HTR-8/SVneo (cell line): ENCODE measurements at places on chromosomes 6 and 20.

DNA sequence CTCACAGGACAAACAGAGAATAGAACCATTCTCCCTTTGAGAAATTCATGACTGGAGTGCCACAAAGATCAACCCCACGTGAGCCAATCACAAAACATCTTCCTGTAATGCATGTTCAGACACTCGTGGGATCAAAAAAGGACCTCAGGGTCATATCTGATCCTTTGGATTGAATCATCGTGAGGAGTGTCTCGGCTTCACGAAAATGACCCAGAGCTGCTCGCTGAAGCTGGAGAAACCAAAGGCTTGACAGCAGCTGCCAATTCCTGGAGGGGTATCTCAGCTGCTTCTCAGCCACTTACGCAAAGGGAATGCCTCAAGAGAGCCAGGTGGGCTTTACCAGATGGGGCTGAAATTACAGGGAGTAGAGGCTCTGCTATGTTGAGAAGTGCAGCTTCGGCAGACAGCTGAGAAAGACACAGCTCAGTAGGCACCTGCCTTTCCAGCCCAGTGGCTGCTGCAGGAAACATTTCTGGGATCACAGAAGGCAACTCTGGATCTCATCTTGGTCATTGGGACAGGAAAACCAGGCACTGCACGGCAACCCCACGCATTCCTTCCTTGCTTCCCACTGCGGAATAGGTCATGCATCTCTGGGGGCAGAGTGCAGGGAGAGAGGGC, 813.1 kb downstream of the KIF16B start:
- no peak for DNase-seq

DNA sequence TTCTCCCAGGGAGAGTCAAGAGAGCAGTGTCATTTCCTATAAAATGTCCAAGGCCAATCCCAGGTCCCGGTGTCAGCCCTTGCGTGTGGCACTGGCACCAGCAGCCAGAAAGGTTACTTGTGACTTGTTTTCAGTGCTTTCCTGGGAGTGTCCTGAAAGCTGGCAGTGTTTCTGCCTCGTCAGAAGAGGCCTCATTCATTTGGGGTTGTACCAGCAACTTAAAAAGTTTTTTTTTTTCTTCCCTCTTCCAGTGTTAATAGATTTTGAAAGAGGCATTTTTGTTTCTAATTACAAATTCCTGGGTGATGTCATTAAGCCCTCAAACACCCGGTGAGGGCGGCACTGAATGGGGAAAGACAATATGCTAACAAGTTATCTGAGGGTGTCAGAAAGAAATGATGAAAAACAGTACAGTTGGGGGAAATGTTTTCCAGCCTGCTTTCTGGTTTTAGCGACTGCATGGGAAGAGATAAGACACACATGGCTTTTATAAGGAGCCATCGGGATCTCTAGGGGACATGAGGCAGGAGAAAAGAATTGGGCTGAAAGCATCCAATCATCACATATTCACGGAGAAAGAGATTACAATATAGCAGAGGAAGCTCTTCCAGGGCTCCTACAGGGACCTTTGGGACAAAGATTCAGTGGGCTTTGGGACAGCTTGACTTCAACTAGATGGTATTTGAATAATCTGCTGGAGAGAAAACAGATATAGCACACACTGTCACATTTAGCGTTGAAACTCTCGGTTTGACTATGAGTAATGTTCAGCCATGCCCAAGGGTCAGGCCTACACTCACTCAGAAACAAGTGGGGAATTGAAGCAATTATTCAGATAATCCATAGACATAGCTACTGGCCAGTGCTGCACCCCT, 153.0 kb downstream of the BCAS1 start:
- DNase-seq: no peak

DNA sequence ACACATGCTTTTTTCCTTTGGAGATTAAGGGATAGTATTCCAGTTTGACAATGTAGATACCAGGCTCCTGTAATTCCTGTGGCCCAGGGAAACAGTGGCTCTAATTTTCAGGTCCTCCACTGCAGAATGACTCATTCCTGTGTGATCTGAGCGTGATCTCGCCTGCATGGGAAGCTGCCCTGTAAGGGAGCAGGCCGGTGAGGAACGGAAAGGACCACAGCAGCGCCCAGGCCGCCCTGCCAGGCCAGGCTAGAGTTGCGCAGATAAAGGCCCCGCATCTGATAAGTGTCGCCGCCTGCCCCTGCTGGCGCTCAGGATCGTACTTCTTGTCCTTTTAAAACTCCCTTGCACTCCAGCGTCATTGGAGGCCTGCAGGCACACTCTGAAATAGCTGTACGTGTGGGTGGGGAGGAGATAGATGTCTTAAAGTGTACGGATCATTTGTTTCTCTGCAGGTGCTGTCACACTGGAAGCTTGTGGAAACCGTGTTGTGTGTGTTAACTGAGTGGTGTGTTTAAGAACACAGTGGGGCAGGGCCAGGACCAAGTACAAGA, 60.7 kb downstream of the SYNJ2 start:
- peak; percentile 50 for DNase-seq

- no peak for DNase-seq
Observed at GRCh38 chr20:54168961-54169862, 4.6 kb downstream of the CYP24A1 start.

- no peak for DNase-seq
Observed at GRCh38 chr6:151721146-151721545, 86.3 kb upstream of the ESR1 start.

DNA sequence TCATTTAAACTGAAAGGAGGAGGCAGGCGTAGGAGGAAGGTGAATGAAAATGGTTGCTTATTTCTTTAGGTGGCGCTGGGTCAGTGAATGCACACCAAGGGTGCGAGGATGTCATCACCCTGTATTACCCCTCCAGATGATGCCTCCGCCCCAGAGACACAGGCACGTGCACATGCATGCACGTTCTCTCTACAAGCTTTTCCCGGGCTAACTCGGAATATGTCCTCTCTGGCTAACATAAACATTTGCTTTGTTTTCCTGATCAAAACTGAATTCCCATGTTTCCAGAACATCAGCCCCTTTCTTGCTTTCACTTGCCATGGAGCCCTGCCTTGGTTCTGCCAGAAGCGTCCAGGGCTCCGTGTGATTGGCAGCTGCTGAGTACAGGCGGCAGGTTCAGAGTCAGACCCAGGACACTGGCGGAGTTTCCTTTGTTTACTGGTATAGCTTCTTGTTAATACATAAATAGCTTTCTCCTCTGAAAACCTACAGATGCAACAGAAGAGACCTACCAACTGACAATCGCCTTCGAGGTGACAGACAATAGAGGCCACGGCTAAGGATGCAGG, 131.2 kb upstream of the RPS6KA2 start:
- DNase-seq: no peak

DNA sequence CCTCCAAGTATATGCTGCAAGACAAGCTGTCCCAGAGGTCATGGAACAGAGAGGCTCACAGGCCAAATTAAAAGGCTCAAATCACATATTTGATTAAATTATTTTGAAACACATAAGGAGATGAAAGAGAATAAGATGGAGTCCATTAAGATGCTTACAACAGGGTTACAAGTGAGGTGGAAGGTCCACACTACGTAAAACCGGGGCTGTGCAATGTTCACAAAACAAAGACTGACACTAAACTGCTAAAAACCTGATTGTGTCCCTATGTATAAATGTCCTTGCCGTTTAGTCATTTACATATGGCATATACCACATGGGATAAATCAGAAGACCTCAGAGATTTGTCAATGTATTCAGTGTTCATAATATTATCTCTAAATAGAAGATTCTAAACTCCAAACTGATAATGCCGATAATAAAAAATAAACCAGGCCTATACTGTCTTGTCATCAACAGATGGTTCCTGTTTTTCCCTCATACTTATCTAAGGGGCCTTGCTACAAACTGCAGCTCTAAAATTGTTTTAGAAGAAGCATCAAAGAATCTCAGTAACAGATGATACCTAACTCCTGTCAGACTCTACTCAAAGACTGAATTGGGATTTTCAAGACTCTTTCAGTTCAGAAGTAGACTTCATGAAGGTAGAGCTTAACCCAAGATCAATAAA, 51.8 kb upstream of the RIPOR2 start:
- no peak for DNase-seq

DNA sequence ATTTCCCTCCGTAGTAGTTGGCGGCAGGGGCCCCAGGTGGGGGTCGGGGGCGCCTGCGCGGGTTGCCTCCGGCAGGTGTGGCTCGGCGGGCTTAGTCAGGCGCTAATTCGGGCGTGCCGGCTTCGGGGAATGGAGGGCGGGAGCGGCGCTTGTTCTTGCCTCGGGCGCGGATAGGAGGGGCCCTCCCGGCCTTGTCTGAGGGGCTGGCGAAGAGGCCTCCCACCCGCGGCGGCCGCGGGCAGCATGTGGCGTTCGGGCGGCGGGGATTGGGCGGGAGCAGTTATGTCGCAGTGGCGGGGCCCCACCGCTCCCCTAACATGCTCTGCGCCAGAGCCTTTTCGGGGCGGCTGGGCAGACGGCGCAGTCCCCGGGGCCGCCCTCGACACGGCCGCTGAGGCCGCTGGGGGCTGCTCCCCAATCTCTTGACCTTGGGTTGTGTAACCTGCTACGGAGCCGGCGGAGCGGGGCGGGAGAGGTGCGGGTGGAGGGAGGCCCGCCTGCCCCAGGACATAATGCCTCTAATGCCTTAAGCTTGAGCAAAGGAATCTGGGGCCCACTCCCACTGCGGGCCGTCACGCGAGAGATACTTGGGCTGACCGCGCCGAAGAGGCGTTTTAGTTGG, 1.1 kb downstream of the AMD1 start:
- DNase-seq: no peak

DNA sequence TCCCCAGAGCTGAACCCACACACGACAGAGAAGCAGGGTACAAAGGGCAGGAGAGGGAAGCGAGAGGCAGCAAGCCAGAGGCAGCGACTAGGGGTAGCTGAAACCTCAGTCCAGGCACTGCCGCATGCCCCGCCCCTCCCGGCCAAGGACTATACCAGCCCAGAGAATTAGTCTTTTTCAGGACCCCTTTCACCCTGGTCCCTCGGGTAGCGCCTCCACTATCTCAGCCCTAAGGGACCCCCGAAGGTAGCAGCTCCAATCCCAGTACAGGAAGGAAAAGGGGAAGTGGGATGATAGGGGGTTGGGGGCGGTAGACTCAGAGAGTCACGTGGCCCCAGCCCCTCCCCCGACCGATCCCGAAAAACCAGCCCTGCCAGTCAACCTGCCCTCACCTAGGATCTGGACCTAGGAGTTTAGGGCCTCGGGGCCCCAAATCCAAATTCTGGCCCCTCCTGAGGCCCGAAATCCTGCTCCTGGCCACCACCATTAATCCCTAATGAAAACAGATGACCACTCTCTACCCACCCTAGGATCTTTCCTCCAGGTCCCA, 1.3 kb downstream of the RGL2 start:
- DNase-seq: no peak

DNA sequence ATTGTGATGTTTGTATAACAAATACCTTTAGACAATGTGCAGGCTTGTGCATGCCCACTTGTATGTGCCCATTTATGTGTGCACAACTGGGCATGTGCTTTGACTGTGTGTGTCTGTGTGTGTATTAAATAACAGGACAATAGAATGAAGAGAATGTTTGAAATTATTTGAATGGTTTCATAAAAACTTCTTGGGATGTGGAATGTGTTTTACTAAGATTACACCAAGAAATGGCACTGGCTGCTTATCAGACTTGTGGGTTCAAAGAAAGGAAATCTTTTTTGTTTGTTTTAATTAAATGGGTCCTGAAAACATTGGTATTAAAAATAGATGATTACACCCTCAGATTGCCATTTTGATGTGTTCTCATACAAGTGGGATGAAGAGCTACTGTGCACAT, 191.6 kb upstream of the CCN2 start:
- DNase-seq: no peak

DNA sequence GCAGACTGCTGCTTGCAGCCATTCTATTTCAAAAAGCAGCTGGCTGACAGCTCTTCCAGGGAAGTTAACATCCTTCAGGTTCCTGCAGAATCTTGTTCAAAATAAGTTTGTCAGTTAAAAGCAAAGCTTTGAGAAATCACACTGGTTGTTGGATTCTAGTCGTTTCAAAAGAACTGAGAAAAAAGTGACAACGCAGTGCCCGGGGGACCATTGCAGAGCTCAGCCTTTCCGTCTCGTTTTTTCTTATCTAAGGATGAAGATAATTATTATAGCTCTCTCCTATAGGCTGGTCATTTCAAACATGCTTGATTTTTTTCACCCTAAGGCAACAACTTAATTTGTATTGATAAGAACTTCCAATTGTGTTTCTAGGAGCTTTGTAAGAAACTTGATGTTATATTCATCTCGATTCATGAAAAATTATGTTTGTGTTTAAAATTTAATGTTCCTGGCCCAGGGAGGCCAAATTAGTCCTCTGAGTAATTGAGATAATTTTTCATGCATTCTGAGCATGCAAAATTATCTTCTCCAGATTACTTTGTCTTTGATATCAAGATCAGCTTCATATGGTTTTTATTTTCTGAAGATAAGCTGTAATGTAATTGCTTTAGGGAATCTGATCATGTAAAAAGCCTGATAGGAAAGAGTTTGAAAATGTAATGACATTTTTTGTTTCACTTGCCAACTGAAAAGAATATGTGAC, 58.4 kb downstream of the SNAP25 start:
- no peak for DNase-seq

DNA sequence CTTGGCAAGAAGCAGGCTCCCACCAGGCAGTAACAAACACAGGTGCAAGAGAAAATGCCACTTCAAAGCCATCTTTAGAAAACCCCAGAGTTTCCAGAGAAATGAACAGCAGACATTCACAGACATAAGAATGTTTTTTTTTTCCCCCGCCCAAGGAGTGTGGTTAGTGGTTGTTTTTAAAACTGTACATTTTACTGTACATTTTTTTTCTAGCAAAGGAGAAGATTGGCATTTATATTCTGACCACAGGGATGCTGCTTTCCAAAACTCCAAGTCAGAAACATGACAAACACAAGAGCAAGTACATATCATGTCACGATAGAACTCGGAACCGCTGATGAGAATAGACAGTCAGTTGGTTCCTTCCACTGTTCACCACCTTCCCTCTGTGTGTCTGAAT, 197.9 kb downstream of the LRFN2 start:
- DNase-seq: no peak
